ENCODE measurements at places on chromosomes 16 and 17. TPM values are rescaled to one million over a fixed set of nuclear protein-coding genes. Genes with fewer than 3 reads are reported as not detected.

The BORCS6 gene
- total RNA-seq = 17.0 TPM

The DNAH9 gene
- total RNA-seq = not detected

The SCNN1B gene
- total RNA-seq = not detected

The BEAN1 gene
- total RNA-seq = not detected

The ALDH3A1 gene
- not detected for total RNA-seq

The FNDC8 gene
- total RNA-seq = not detected

The AANAT gene
- not detected for total RNA-seq

DNA sequence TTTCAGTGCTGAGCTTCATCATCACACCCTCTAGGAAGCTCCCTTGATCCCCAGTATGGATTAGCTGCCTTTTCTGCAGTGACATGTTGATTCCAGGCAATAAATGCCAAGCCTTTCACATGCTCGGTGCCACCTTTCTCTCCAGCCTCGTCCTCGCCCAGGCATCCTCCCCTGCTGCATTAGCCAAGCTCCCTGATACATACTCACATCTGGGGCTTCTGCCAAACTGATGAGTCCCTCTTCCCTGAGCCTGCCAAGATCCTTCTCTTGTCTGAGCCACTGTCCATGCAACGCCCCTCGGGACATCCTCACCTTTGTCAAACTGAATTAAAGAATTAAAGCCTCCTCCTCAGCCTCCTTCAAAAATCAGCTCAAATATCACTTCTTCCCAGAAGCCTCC is 538.5 kb upstream of the CDH11 start:
- no peaks in the 10 kb centered on the region for H3K27me3 ChIP-seq
- H3K4me3 ChIP-seq = no peak overlapping the region
- H3K27ac ChIP-seq = no peak overlapping the region
- DNase-seq = no peak
- no peaks in the 10 kb centered on the region for H3K4me1 ChIP-seq

DNA sequence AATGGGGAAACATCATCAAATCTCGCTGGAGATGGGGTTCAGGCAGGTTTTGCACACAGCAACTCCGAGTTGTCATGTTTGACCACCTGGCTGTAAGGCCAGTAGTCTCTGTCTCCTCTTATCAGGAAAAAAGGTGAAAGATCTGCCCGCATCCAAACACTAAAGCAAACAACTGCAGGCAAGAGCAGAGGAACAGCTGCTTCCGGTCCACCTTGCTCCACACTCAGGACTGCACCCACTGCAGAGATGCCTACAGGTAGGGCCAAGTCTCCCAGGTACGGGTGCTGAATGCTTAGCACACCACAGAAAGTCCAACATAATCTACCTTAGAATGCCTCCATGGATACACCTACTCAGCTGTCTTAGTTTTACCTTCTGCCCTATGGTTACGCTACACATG is 7.3 kb downstream of the TEX2 start:
- no peak overlapping the region for H3K4me3 ChIP-seq
- H3K4me1 ChIP-seq = peaks cover 5% of the 10 kb centered on the region
- H3K27ac ChIP-seq = no peak overlapping the region
- DNase-seq = no peak
- H3K27me3 ChIP-seq = no peaks in the 10 kb centered on the region

- H3K36me3 ChIP-seq = peaks cover 36% of the 10 kb centered on the region
- peak within 1 kb of the TSS; percentile 81 for H3K4me3 ChIP-seq
- H3K27me3 ChIP-seq = peaks cover 7% of the 10 kb centered on the region
These were observed at the start of gene RNF157 for GRCh38 chr17:76240461-76241203. Gene RNF157 (minus strand): TSS chr17:76240493. CDS start chr17:76240240, 253 bp downstream.

- H3K4me3 ChIP-seq = no peak overlapping the region
- DNase-seq = no peak
- H3K4me1 ChIP-seq = no peaks in the 10 kb centered on the region
- H3K36me3 ChIP-seq = peaks cover 56% of the 10 kb centered on the region
These were observed 13.9 kb downstream of the TOP3A start for GRCh38 chr17:18300725-18301480.

GRCh38 chr17:58375256-58375655 is 23.3 kb upstream of the SUPT4H1 start:
- no peaks in the 10 kb centered on the region for H3K36me3 ChIP-seq
- H3K4me1 ChIP-seq = peaks cover 16% of the 10 kb centered on the region
- no peak overlapping the region for H3K4me3 ChIP-seq
- H3K27ac ChIP-seq = no peak overlapping the region
- no peaks in the 10 kb centered on the region for H3K27me3 ChIP-seq

GRCh38 chr17:38969281-38969680 is 2.1 kb upstream of the FBXO47 start:
- no peak overlapping the region for H3K4me3 ChIP-seq
- H3K4me1 ChIP-seq = peaks cover 15% of the 10 kb centered on the region
- no peak overlapping the region for H3K27ac ChIP-seq
- peaks cover 2% of the 10 kb centered on the region for H3K27me3 ChIP-seq

DNA sequence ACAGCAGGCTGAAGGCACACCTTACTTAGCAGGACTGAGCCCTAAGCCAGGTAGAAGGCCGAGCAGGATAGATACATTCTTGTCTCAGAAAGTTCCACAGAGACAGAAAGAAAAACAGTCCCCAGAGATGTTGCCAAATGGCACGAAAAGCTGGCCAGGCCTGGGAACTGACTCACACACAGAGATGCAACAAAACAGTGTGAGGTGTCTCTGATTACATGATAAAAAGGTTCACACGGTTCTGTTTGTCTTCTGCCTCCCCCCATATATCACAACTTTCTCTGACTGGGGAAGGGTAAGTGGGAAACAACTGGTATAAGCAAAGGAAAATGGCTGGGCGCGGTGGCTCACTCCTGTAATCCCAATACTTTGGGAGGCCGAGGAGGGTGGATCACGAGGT is 1.7 kb downstream of the WBP2 start:
- H3K4me3 ChIP-seq = no peak overlapping the region
- no peak overlapping the region for H3K27ac ChIP-seq
- no peak for DNase-seq
- H3K36me3 ChIP-seq = peaks cover 22% of the 10 kb centered on the region

DNA sequence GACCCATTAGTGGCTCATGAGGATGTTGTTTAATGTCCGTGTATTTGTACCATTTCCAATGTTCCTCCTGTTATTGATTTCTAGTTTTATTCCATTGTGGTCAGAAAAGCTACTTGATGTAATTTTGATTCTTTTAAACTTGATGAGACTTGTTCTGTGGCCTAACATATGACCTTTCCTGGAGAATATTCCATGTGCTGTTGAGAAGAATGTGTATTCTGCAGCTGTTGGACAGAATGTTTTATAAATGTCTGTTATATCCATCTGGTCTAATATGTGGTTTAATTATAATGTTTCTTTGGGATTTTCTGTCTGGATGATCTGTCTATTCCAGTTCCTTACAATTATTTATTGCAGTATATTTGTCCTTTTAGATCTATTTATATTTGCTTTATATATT is 2.9 kb upstream of the ABCA10 start:
- H3K27me3 ChIP-seq = peaks cover 8% of the 10 kb centered on the region
- DNase-seq = no peak
- H3K27ac ChIP-seq = no peak overlapping the region
- H3K4me1 ChIP-seq = peaks cover 3% of the 10 kb centered on the region

GRCh38 chr17:57366558-57367351 is 110.4 kb downstream of the MSI2 start:
- H3K36me3 ChIP-seq = no peaks in the 10 kb centered on the region
- peaks cover 10% of the 10 kb centered on the region for H3K4me1 ChIP-seq
- H3K27ac ChIP-seq = no peak overlapping the region

- no peak overlapping the region for H3K4me3 ChIP-seq
- no peak overlapping the region for H3K27ac ChIP-seq
- H3K36me3 ChIP-seq = no peaks in the 10 kb centered on the region
- no peak for DNase-seq
These were observed 37.9 kb upstream of the ABCA9 start for GRCh38 chr17:69098625-69099024.

- no peak overlapping the region for H3K4me3 ChIP-seq
- no peak overlapping the region for H3K27ac ChIP-seq
- no peaks in the 10 kb centered on the region for H3K27me3 ChIP-seq
These were observed 25.1 kb downstream of the NT5M start for GRCh38 chr17:17328251-17328650.

GRCh38 chr17:29560316-29560715 is 6.5 kb downstream of the ABHD15 start:
- no peak overlapping the region for H3K27ac ChIP-seq
- no peak overlapping the region for H3K4me3 ChIP-seq
- H3K27me3 ChIP-seq = no peaks in the 10 kb centered on the region
- DNase-seq = no peak
- peaks cover 31% of the 10 kb centered on the region for H3K36me3 ChIP-seq

Measured in activated CD4-positive, alpha-beta memory T cell treated with anti-CD3 and anti-CD28 coated beads, Interleukin-2, amount 10 ng/mL, durations not matched to agents 7 days and 5 days (primary cell).